ENCODE measurements at places on chromosomes 2 and 18.

GRCh38 chr18:37535968-37536367, 29.6 kb downstream of the CELF4 start:
- H3K4me1 ChIP-seq = peaks cover 33% of the 10 kb centered on the region
- H3K36me3 ChIP-seq = no peaks in the 10 kb centered on the region
- H3K4me3 ChIP-seq = no peak overlapping the region
- no peak overlapping the region for H3K27ac ChIP-seq
- no peaks in the 10 kb centered on the region for H3K27me3 ChIP-seq

- no peaks in the 10 kb centered on the region for H3K36me3 ChIP-seq
- H3K27me3 ChIP-seq = no peaks in the 10 kb centered on the region
Observed at GRCh38 chr18:2979871-2980790, 32.8 kb downstream of the LPIN2 start.

DNA sequence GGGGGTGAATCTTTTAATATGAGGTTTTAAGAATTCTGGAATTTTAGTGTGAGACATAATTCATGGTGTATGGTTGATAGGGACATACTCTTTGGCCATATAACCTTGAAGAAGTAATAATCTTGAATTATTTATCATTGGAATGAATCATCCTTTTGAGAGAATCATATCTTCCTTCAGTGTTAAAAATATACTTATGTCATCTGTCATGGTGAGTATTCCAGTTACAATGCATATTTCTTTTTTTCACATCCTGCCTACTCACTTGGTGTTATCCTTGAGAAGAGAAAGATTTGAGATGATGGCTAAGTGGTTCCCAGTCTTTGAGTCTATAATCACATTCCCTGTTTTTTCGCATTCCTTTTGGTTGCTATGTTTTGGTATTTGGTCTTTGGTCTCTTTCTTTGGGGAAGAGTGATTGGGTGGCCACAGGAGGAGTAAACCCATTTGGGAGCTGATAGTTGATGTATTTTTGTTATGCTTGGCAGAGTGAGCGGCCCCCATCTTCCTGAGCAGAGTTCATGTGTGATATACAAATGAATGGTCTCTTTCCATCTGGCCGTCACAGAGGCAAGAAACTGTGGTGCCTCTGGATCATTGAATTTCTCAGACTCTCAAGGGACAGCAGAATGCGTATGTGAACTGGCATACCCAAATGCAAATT, 21.6 kb downstream of the ASAP2 start:
- no peaks in the 10 kb centered on the region for H3K27me3 ChIP-seq
- DNase-seq = no peak
- H3K27ac ChIP-seq = no peak overlapping the region
- no peak overlapping the region for H3K4me3 ChIP-seq
- H3K4me1 ChIP-seq = peaks cover 7% of the 10 kb centered on the region

- no peak overlapping the region for H3K27ac ChIP-seq
- H3K4me1 ChIP-seq = peaks cover 14% of the 10 kb centered on the region
- no peak overlapping the region for H3K4me3 ChIP-seq
- no peaks in the 10 kb centered on the region for H3K27me3 ChIP-seq
Observed at GRCh38 chr2:216787851-216788540, 71.9 kb downstream of the TNP1 start.

DNA sequence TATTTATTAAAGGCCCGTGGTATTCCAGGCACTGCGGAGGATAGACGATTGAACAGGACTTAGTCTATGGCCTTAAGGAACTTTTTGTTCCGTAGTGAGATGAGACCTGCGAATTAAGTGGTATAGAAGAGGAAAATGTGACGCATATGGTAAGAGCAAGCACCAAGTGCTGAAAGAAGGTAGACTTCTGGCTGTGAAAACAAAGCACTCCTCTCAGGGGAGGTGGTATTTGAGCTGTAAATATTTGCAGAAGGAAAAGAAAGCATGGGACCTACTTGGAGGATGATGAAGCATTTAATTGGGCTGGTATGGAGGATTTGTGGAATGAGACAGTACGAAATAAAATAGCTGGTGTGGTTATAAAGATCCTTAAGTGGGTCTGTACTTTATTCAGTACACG, 62.5 kb downstream of the GPR39 start:
- H3K27ac ChIP-seq = no peak overlapping the region
- no peak for DNase-seq
- no peak overlapping the region for H3K4me3 ChIP-seq
- no peaks in the 10 kb centered on the region for H3K4me1 ChIP-seq
- H3K27me3 ChIP-seq = no peaks in the 10 kb centered on the region
- H3K36me3 ChIP-seq = no peaks in the 10 kb centered on the region

DNA sequence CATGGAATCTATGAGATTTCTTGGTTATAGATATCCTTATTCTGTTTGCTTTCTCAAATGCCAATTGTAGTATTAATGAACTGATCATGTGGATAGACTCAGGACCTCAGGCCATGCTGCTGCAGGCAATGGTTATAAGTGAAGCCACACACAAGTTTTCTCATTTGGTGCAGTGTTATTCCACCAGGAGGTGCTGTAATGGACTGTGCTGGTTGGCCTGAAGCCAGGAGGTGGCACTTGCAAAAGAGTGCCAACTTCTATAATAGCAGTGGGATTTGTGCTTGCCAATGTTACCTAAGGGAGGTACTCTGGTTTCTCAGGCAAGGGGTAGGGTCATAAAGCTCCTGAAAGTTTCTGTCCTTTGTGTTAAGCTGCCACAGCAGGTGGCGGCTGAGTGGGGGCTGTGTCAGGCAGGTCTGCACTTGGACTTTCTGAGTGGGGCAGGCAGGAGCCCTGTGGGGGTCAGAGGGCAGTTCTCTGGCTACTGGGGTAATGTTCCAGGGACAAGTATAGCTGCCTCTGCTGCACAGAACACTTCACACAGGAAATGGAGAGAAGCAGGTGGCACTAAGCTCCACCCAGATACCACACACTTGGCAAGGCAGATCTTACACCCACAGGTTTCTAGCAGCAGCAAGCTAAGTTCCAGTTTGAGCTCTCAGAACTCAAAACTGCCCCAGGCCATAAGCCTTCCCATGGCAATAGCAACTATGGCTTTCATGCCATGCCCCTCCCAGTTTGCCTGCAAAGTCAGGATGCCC, 352.6 kb upstream of the CWC22 start:
- peak; percentile 10 for DNase-seq
- no peak overlapping the region for H3K4me3 ChIP-seq
- no peak overlapping the region for H3K27ac ChIP-seq
- H3K4me1 ChIP-seq = no peaks in the 10 kb centered on the region
- H3K36me3 ChIP-seq = no peaks in the 10 kb centered on the region

DNA sequence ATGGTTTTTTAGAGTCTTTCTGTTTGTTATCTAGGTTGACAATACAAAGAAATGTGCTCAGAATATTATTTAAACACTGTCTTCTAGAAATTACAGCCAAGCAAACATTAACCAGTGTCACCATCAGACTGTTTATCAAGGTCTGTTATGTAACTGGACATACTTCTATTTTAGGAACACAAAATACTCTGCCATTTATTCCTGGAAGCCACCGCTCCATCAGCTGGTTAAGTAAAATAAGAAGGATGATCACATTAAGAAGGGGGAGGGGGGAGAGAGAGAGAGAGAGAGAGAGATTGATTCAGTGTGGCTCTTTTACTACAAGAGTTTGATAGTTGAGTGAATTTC, 47.9 kb downstream of the MBP start:
- DNase-seq = no peak
- H3K36me3 ChIP-seq = no peaks in the 10 kb centered on the region
- H3K4me3 ChIP-seq = no peak overlapping the region
- H3K4me1 ChIP-seq = peaks cover 22% of the 10 kb centered on the region
- peaks cover 15% of the 10 kb centered on the region for H3K27me3 ChIP-seq
- no peak overlapping the region for H3K27ac ChIP-seq

GRCh38 chr2:66733364-66733999, 298.6 kb downstream of the MEIS1 start:
- no peaks in the 10 kb centered on the region for H3K4me1 ChIP-seq
- no peak overlapping the region for H3K27ac ChIP-seq
- no peaks in the 10 kb centered on the region for H3K36me3 ChIP-seq
- H3K27me3 ChIP-seq = no peaks in the 10 kb centered on the region

DNA sequence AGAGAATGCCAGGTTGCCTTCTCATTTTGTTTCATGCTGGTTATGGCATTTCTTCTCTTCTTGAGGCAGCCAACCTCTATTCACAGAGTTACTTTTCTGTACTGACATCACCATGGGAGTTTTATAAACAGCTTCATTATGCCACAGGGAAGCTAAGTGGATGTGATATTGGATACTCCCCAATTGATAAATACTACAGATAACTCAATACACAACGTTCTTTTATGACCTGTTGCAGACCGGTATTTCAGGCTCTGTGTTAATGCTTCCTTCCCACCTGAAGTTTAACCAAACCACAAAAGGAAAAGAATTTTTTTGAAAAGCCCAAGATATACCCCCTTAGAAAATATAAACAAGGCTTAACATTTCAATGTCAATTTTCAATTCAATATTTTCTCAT, 258.3 kb upstream of the SOX11 start:
- no peaks in the 10 kb centered on the region for H3K36me3 ChIP-seq
- DNase-seq = no peak
- no peak overlapping the region for H3K4me3 ChIP-seq
- no peaks in the 10 kb centered on the region for H3K27me3 ChIP-seq
- H3K4me1 ChIP-seq = no peaks in the 10 kb centered on the region

GRCh38 chr2:173184031-173185004, 108.7 kb downstream of the MAP3K20 start:
- H3K4me1 ChIP-seq = peaks cover 24% of the 10 kb centered on the region
- no peak overlapping the region for H3K4me3 ChIP-seq
- H3K36me3 ChIP-seq = no peaks in the 10 kb centered on the region
- DNase-seq = peak; percentile 74
- no peaks in the 10 kb centered on the region for H3K27me3 ChIP-seq
- H3K27ac ChIP-seq = peak overlapping the region; percentile 79

DNA sequence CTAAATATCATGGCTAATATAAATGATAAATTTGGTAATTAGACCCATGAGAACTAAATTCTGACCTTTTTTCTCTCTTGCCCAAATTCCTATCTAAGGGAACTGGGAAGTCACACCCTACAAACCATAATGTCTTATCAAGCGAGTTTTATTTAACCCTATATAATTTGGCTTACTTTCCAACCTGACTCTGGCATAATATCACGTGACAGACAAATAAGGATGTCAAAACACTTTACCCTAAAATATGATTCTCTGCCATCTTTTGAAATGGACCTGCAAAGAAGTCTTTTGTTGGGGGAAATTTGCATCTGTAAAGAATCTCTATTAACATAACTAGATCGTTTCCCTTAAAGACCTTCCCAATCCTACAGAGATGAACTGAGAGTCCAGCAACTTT, 1823.5 kb upstream of the LRRTM1 start:
- no peak overlapping the region for H3K4me3 ChIP-seq
- H3K27me3 ChIP-seq = no peaks in the 10 kb centered on the region
- no peak for DNase-seq
- no peak overlapping the region for H3K27ac ChIP-seq

GRCh38 chr18:51255693-51256092, 58.2 kb upstream of the MEX3C start:
- no peak overlapping the region for H3K4me3 ChIP-seq
- no peak for DNase-seq
- no peak overlapping the region for H3K27ac ChIP-seq
- no peaks in the 10 kb centered on the region for H3K36me3 ChIP-seq
- H3K4me1 ChIP-seq = peaks cover 3% of the 10 kb centered on the region

DNA sequence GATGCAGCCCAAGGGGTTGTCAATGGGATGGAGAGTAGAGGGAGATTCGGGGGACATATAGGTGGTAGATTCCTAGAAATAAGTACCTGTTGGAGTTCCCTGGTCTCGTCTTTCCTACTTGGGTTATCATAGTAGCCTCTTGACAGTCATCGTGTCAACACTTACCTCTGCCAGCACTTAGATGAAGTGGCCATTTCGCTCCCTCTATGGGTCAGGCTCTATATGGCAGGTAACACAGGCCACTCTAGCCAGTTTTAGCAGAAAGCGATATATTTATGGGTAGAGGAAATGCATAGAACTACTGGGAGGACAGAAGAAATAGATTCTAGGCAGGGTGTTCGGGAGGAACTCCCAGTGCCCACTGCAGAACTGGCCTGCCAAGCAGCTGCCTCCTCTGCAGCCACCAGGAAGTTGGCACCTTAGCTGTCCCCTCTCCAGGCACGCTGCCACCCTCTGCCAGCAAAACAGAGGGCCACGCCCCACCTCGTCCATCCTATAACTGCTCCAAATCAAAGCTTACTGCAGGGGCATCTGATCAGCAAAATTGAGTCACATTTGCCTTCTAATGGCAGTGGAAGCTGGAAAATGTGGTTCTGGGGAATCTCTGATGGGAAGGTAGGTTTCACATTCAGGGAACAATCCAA, 181.3 kb downstream of the INSIG2 start:
- no peak overlapping the region for H3K4me3 ChIP-seq
- DNase-seq = peak; percentile 55
- no peaks in the 10 kb centered on the region for H3K4me1 ChIP-seq
- H3K27ac ChIP-seq = no peak overlapping the region

GRCh38 chr2:33531549-33532059, 55.2 kb downstream of the RASGRP3 start:
- no peak overlapping the region for H3K4me3 ChIP-seq
- no peaks in the 10 kb centered on the region for H3K27me3 ChIP-seq
- no peaks in the 10 kb centered on the region for H3K36me3 ChIP-seq
- H3K4me1 ChIP-seq = no peaks in the 10 kb centered on the region

- H3K36me3 ChIP-seq = no peaks in the 10 kb centered on the region
- H3K4me3 ChIP-seq = no peak overlapping the region
- peak overlapping the region; percentile 85 for H3K27ac ChIP-seq
- H3K27me3 ChIP-seq = peaks cover 5% of the 10 kb centered on the region
- peak; percentile 95 for DNase-seq
- peaks cover 10% of the 10 kb centered on the region for H3K4me1 ChIP-seq
Observed at GRCh38 chr2:218286570-218287459, 5.5 kb downstream of the TMBIM1 start.

- no peaks in the 10 kb centered on the region for H3K36me3 ChIP-seq
- H3K4me3 ChIP-seq = no peak overlapping the region
- peaks cover 38% of the 10 kb centered on the region for H3K27me3 ChIP-seq
- no peak for DNase-seq
- H3K4me1 ChIP-seq = peaks cover 10% of the 10 kb centered on the region
Observed at GRCh38 chr2:134433979-134434378, 180.1 kb downstream of the MGAT5 start.

DNA sequence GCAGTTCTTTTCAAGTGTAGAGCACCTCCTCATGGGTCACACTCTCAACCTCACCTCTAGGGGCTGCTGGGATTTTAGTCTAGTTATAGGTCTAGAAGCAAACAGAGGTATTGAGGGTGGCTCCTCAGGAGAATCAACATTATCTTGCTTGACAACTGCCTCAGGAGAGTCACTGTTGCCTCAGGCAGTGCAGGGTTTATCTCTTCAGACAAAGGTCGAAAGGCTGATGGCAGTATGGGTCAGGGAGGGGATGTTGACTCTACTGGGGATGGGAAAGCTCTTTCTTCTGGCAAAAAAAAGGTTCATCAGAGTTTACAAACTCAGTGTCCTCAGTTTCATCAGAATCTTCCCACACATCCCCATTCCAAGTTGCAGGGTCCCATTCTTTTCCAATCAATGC, 24.0 kb downstream of the DTNA start:
- no peak overlapping the region for H3K4me3 ChIP-seq
- no peaks in the 10 kb centered on the region for H3K36me3 ChIP-seq
- no peak for DNase-seq
- no peaks in the 10 kb centered on the region for H3K27me3 ChIP-seq
- H3K4me1 ChIP-seq = peaks cover 4% of the 10 kb centered on the region

GRCh38 chr2:237315829-237316225, 98.1 kb downstream of the COL6A3 start:
- H3K4me3 ChIP-seq = no peak overlapping the region
- H3K36me3 ChIP-seq = no peaks in the 10 kb centered on the region
- H3K27me3 ChIP-seq = no peaks in the 10 kb centered on the region
- DNase-seq = no peak
- H3K27ac ChIP-seq = no peak overlapping the region
